ENCODE measurements at places on chromosomes 2 and 18.
A peak's percentile ranks its signal among the peaks of the same experiment; 100 is the strongest.

DNA sequence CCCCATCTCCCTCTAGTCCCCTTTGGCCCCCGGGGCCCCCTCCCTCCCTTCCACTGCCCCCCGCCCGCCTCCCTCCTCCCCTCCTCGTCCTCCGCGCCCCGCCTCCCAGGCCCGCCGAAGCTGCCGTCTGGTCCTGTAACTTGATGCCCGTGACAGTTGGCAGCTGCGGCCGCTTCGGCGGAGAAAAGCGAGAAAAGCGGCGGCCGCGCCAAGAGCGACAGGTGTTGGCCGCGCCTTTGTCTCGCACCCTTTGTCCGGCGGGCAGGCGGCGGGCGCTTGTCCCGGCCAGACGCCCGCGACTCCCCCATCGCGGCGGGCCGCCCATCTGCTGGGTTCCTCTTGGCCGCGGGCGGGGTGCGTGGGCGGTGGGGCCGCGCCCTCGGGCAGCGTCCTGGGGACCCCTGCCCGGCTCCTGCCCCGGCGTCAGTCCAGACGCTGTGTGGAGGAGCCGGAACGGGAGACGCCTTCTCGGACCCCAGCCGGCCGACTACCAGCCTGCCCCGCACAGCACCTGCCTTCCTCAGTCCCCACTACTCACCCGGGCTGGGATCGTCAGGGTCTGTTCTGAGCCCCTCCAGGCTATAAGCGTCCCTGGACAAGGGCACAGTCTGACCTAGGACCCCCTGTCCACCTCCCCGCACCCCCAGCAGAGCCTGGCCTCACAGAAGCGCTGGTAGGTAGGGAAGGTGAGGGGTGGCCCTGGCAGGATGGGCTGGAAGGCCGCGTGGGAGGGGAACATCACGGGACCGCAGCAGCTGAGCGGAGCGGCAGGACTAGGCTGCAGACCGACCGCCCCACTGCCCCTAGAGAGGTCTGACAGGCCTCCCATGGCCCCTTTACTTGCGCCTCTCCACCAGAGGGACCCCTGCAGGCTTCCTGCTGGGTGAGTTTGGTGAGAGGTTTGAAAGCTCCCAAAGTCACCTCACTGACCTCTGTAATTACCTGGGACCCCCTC, 1.2 kb upstream of the HES6 start:
- no peak for DNase-seq

GRCh38 chr18:27223526-27224291, 38.6 kb upstream of the CHST9 start:
- no peak for DNase-seq

- no peak for DNase-seq
Measured at GRCh38 chr2:5740053-5740452, 47.9 kb downstream of the SOX11 start.

GRCh38 chr18:5052491-5052890, 144.6 kb downstream of the AKAIN1 start:
- DNase-seq = no peak

DNA sequence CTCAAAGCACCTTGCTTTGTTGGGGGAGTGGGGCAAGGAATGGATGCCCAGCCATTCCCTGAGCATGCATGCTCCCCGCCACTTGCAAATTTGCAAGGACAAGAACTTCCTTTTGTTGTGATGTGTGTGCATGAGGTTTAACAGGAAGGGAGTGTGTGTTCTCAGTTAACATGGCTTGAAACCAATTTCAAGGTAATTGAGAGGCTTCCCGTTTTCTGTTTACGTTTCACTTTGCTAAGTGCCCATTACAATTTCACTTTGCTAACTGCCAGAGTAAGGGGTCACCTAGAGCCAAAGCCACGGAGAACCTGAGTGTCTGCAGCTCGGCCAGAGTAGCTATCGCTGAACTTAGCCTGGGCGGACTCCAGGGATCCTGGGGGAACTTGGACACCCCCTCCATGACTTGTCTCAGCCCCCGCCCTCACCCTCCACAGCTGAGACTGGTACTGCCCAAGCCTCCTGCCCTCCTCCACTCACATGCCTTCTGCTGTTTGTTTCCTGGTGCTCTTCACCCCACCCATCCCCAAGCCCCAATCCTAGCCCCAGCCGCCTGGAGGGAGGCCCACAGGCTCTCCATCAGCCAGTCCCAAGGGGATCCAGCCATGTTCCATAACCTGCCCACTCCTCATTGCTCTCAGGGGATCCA, 53.6 kb upstream of the LAPTM4A start:
- no peak for DNase-seq

- DNase-seq = no peak
Measured at GRCh38 chr2:24304098-24304497, 56.2 kb downstream of the ITSN2 start.

DNA sequence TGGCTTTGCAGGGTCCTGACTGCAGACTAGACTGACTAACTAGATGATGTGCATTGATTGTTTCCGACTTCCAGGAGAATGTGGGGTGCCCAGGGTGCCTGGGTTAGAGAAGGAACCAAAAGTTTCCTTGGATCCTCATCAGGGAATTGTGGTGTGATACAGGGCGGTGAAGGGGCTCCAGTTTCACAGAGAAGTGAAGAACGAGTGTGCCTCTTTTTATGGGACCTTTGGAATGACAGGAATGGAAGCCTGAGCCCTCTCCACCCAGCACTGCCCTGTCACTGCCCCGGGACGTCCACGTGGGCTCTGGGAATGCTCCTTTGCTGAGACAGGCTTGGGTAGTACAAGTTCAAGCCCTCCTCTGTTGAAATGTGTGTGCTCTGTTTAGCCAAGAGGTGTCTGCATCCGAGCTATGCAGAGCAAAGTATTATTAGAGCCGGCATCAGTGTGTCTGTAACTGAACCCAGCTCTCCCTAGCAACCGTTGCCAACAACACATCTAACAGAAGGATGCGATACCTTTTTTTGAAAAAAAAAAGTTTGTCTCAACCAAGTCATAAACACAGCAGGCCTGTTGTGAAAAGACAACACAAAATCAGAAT, 183.6 kb downstream of the SMAD7 start:
- no peak for DNase-seq

DNA sequence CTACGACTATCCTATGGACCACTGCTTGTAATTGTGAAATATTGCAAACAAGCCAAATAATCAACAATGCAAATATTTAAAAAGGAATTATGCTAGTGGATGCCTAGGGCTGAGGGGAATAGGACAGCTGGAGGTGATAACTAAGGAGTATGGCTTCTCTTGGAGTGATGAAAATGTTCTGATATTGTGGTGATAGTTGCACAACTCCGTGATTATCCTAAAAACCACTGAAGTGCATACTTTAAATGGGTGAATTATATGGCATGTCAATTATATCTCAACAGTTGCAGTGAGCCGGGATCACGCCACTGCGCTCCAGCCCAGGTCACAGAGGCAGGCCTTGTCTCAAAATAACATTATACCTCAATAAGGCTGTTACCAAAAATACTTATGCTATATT, 125.1 kb upstream of the SH3BP4 start:
- DNase-seq = no peak

GRCh38 chr2:18502142-18502541, 58.3 kb downstream of the RDH14 start:
- DNase-seq = no peak

DNA sequence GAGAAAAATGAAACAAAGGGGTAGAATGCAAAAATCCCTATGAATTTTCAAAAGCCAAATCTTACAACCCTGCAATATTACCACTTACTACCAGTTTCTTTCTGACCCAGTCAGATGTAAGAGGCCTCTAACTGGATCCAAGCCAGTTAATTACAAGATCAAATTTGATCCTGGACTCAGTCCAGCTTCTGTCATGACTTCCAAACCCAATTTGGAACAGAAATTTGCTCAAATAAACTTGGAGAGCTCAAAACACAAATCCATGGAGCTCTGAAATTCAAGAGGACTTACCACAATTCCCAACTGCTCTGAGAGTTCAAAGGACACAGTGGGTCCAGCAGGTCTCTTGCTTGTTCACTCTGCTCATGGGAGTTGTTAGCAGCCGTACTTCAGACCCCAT, 1271.7 kb upstream of the SLC39A10 start:
- no peak for DNase-seq

- DNase-seq = no peak
Measured at GRCh38 chr2:28991021-28991420, 9.9 kb downstream of the TOGARAM2 start.

DNA sequence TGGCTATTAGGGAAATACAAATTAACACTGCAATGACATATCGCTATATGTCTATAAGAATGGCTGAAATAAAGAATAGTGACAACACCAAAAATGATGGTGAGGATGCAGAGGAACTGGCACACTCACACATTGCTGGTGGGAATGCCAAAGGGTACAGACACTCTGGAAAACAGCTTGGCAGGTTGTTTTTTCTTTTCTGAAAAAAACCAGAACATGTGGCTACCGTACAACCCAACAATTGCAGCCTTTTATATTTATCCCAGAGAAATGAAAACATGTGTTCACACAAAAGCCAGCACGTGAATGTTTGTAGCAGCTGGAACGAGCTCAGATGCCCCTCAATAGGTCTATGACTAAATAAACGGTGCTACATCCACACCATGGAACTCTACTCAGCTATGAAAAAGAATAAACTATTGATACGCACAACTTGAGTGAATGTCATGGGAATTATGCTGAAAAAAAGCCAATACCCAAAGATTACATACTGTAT, 45.9 kb downstream of the KCNE4 start:
- DNase-seq = no peak

- DNase-seq = no peak
Measured at GRCh38 chr18:55932675-55933074, 344.7 kb upstream of the TCF4 start.

GRCh38 chr18:45321520-45321919, 293.8 kb upstream of the SLC14A2 start:
- DNase-seq = no peak

GRCh38 chr2:241272303-241273209, 42.9 kb downstream of the HDLBP start:
- peak; percentile 66 for DNase-seq

DNA sequence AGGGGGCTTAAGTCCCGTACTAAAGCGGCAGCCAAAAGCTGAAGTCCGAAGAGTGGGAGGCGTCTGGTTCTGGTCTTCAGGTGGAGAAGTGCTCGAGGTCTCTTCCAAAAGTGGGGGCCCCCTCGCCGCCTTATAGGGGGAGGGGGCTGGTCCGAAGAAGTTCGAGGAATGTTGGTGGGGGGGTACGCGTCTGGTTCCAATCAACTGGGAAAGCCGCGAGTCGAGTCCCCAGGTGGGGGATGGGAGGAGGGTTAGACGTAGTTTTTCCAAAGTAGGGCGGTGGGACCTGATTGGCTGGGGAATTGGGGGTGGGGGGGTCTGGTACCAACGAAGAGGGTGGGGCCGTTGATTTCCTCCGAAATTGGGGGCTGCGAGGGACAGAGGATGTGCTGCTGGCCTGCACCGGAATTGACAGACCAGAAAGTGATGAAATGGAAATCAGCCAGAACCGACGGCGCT, 594 bp downstream of the ITM2C start:
- no peak for DNase-seq

DNA sequence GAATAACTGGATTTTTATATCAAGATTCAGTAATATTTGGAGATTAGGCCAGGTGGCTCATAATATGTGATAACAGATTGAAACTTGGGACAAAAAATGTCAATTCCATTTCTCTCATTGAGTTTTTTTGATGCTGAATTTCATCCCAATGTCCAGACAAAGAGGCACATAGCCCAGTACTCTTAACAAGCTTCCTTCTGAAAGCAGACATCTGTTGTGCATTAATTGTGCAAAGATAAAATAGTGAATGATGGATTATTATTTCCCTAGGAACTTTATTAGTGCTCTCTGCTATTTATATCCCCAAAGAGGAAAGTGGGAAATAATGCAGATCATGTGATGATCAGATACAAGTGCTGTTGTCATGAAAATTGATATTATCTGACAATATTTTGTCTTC, 234.1 kb downstream of the CCDC102B start:
- no peak for DNase-seq

DNA sequence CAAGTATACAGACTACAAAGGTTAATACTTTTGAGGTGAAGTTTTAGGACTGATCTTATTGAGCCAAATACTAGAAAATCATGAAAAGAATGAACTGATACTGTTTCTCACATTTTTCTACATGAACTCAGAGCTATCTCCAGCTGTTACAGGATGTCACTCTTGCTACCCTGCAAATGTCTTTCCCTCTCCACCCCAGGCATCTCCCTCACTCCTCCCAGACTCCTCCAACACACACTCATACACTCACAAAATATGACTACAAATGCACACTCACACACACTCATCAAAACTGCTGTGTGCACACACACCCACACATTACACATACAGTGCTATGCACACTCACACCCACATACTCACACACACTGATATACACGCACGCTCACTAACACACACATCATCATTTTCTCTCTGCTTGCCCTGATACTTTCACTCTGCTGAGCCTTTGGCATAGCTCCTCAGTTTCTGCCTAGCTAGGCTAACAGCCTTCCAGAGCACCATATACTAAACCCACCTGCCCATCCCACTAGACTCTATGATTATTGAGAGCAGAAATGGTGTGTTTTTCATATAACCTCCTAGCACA, 273.3 kb downstream of the CD226 start:
- no peak for DNase-seq

DNA sequence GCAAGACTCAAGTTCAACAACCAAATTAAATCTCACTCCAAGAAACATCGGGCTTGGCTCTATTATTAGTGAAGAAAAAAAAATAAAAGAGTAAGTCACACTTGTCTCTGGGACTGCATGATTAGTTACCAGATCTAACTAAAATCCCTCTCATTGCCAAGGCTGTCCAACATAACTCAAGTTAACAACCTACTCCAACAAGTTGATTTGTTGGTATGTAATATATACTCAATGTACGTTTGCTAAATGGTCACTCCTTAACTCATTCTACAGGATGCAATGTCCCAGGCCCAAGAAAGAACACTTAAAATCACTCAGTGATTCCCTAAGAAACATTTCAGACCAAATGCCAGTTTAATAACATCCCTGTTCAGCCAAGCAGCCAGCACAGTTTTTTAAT, 95.1 kb downstream of the DYM start:
- no peak for DNase-seq

DNA sequence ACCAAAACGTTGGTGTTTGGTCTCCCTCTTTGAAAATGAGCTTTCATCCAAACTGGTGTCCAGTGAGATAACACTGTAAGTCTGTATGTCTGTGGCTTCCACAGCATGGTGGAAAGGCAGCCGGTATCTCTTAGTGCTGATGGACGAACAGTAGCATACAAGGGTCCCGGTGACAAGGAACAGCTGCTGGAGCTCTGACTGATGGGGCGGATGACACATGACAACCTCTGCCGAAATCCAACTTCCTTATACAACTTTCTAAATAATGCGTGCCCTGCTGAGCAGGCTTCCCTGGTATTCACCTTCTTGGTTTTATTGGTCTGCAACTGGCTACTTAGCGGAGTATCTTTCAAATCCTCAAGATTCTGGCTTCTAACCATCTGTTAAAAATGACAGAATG, 216.2 kb downstream of the SRBD1 start:
- no peak for DNase-seq

- DNase-seq = no peak
Measured at GRCh38 chr2:239903210-239903609, 121.9 kb downstream of the NDUFA10 start.

- no peak for DNase-seq
Measured at GRCh38 chr18:2935438-2936192, 77.3 kb downstream of the LPIN2 start.

- DNase-seq = no peak
Measured at GRCh38 chr2:211077216-211077767, 520.9 kb downstream of the CPS1 start.

- DNase-seq = no peak
Measured at GRCh38 chr2:207090389-207090788, 75.4 kb downstream of the KLF7 start.

Data from activated naive CD8-positive, alpha-beta T cell treated with anti-CD3 and anti-CD28 coated beads, Interleukin-2, amount 50 U/mL, for 24 hours (primary cell).